ENCODE measurements at places on chromosomes 7 and 10.

- DNase-seq = no peak
Observed at GRCh38 chr7:103918631-103919271, 70.7 kb downstream of the RELN start.

DNA sequence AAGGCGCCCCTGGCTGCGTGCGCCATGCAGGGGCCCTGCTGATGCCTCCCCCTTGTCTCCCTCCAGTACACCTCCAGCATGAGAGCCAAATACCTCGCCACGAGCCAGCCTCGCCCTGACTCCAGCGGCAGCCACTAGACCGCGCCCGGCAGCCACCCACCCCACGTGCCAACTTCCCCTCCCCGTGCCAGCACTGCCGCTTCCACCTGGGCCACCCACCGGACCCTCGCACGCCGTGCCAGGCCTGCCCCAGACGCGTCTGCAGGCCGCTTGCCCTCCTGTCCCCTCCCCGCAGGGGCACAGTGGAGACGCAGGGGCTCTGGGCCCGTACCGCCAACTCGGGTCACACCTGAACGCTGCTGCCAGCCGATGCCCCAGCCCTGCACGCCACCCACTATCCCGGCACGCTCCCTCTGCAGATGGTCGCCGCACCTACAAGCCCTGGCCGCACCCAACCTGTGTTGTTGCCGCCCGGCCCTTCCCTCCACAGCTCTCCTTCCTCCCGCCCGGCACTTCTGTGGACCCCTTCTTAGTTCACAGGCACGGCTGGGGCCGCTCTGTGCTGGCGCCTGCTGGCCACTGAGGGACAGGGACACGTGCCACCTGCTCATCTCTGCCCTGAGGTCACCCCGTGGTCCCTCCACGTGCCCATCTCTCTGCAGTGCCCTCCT, 26.3 kb upstream of the AMZ1 start:
- DNase-seq = no peak

DNA sequence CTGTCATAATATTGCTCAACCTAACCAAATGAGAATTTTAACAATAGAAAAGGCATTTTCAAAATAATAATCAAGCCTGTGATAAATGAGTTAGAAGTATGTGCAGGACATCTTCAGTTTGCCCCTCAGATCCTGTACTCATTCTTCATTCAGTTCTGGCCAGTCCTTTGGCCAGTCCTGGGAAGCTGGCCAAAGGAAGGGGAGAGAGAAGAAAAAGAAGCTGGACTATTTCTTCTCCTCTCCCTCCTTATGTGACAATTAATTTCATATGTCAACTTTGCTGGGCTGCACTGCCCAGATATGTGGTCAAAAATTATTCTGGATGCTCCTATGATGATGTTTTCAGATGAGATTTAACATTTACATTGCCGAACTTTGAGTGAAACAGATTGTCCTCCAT, 31.6 kb upstream of the ITGB8 start:
- DNase-seq = no peak

GRCh38 chr10:98217801-98218200, 50.2 kb downstream of the LOXL4 start:
- DNase-seq = no peak

DNA sequence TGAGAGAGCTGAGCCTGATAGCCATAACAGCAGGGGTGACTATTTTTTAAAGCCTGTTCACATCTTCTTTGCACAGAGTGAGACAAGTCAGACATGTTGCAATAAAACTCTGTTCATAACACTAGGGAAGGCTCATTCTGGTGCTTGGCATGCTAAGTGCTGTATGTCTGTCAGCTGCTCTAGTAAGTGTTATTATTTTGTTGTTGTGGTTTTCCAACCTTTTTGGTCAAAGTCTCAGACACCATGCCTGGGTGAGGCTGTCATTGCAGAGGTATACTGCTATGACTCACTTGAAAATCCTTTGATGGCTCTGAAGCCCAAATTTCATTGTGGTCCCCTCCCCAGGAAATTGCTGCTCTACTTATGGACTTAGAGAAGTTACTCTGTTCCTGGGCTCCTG, 129.7 kb downstream of the ADRA2A start:
- peak; percentile 12 for DNase-seq

DNA sequence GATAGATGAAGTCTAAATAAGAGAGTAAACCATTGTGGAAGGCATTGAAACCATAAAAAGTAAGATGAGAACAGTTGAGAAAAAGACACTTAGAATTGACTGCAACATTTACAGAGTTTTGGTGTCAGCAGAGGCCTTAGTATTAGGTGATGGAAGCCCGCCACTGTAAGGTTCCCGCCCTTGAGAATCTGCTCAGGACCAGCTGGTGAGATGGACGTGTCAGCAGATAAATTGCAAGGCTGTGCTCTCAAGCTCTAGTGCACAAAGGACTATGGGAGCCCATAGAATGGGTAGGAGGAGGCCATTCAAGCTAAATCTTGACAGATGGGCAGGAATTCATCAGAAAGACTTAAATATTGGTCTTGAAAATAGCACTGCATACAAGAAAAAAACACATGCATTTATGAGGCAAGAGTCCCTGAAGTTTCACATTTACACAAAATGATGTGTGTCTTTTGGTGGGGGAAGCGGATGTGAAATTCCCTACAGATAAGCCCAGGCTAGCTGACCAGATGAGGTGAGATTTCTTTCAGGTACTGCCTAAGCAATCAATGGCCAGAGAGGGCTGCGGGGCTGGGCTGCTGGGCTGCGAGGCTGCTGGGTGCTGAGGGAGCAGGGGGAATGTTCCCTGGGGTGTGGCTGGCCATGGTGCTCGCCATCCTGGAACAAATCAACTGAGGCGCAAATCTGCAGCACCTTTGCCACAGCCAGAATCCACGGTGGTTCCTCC, 42.5 kb downstream of the SYPL1 start:
- DNase-seq = no peak

DNA sequence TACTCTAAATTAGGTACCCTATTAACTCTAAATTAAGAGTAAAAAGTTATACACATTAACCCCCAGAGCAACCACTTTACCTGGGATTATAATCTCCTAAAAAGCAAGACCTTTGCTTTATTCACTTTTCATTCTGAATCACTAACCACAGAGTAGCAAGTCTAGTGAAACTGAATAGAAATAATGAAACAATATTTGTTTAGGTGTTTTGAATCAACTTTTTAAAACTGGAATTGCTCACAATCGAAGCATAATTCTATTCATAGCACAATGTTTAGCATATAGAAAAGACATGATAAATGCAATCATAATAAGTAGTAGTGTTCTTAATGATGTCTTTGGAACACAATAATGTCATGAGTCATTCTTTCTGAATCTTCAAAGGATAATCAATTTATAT, 37.0 kb upstream of the CASD1 start:
- DNase-seq = no peak

DNA sequence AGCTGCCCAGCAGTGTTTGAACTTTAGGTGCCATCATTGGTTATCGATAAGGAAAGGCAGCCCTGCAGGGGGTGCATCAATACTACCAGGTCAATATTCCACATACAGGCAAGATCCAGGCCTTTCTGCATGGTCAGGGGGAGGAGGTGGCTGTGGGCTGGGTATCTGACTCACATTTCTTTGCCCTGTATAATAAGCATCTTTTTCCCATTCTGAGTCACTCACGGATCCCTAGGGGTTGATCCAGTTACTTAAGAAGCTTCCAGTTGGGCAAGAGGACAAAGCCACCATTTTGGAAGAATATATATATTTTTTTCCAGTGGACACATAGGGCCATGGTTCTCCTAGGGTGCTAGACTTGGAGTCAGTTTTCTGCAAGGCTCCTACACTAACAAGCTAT, 114.2 kb upstream of the HABP2 start:
- DNase-seq = peak; percentile 85

DNA sequence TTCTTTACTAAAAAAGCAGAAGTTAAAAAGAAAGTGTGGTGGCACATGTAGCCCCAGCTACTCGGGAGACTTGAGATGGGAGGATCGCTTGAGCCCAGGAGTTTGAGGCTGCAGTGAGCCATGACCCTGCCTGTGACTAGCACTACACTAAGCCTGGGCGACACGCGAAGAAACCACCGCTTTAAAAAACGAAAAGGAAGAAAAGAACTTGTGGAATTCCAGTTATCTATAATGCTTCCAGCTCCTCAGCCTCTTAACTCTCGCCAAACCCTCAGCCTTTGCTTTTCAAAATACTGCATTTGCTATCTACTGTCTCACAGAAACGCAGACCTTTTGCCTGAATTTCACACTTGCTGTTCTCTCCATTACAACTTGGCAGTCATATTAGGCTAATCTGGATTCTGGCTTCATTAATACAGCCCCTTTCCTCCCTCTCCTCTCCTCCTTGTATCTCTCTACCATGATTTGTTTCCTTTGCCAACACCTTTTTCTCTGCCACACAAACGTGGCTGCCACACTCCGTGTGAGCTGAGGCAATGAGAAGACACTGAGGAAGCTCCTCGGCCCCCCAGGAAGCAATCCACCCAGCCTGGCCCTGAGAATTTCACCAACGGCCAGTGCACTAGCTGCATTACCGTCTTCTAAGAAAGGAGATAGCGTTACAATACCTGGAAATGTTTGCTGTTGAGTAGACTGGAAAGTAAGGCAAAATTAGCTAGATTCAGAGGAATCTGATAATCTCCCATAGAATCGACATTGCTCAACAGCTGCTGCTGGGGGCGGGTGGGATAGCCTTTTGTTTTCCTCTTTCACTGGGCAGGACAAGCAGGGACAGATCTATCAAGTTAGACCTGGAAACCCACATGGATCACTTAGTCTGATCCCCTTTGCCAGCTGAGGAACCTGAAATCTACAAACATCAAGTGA, 37.2 kb downstream of the CALML5 start:
- no peak for DNase-seq

- no peak for DNase-seq
Observed at GRCh38 chr10:72050873-72051272, 37.5 kb downstream of the SPOCK2 start.

DNA sequence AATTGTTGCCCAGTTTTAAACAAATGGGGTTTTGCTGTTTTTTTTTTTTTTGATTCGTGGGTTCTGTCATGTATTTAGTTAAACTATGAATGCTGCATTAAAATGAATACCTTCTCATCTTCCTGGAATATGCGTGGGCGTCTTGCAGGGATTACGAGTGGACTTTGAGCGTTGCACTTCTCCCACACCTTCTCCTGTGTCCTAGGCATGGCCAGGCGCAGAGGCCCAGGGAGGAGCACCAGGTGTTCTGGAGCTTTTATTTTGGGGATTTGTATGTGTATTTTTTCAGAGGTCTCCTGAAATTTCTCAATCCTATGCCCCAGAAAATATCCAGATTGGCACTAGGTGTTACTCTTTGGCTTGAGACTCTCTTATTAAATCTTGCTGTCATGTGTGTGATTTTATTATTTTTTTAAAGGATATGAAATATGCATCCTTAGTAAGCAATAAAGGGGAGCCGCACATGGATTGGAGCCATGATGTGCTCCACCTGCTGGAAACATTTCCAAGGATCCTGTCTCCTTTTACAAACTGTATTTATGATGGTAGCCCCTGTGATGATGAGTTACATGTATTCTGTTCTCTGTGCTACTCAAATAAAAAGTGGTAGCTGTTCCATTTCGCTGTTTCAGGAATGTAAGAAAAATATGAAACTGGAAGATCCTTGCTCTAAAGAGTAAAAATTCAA, 482.2 kb upstream of the KLF6 start:
- no peak for DNase-seq

DNA sequence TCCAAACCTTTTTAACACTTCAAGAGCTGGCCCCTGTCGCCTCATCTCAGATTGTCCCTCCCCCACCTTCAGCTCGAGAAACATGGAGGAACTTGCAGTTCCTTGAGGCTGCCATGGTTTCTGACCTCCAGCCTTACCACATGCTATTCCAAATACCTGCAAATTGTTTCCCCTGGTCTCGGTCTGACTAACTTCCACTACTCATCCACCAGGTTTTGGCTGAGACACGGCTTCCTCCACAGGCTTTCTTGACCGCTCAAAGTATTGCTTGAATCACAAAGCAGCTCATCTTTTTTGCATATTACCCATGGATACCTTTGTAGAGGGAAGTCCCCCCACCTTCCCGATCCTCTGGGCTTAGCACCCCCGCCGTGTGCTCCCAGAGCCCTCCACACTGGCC, 5.2 kb upstream of the SAMD8 start:
- DNase-seq = no peak

DNA sequence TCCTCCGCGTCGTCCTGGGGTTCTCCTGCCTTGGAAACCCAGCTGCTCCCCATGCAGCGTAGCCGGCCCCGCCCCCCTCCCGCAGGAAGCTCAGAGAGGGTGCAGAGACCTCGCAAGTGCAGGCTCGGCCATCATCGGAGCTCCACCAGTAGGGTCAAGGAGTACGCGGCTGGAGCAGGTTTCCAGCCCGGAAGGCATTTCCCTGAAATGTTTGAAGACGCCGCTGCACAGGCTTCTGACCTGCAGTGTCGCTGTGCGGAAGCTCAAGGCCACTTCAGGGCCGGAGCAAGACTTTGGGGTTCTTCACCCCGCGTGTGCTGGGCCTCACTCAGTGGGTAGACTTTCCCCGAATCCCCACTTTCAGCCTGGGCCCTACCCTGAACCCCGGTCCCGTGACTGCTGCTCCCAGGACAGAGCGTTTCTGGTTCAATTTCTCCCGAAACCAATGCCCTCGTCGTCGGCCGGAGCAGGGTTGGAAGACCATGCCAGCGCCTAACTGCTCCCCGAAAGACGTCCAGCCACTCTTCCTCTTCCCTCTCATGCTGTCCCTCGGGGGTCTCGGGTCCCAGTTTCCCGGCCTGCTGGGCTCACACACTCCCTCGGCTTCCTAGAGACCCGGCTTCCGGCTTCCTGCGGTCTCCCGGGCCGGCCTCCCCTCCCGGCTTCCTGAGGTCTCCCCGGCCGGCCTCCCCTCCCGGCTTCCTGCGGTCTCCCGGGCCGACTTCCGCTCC, 52.1 kb downstream of the INSIG1 start:
- DNase-seq = no peak

DNA sequence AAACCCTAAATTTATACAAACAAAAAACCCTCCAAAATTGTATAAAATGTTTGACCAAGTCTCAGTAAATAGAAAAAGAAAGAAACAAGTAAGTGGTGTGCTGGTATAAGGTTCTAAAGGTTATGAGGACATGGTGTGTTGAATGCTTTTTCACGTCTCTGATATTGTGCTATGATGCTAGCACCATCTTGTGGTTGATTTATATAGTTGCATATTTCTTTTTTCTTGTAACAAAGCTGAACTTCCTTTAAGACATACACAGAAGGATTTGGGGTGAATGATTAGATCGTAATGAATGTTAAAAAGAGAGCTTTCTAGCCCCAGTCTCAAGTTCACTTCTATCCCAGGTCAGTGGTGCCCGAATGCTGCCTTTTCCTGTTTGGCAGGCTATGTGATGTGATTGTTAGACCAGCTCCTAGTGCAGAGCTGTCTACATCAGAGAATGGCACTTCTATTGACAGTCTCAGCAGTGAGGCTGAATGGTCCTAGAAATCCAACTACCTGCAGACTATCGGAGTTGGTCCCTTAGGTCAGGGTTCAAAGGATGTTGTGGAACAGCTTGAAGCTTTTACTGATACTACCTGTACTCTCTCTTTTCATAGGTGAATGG, 25.0 kb downstream of the VTI1A start:
- DNase-seq = peak; percentile 74

DNA sequence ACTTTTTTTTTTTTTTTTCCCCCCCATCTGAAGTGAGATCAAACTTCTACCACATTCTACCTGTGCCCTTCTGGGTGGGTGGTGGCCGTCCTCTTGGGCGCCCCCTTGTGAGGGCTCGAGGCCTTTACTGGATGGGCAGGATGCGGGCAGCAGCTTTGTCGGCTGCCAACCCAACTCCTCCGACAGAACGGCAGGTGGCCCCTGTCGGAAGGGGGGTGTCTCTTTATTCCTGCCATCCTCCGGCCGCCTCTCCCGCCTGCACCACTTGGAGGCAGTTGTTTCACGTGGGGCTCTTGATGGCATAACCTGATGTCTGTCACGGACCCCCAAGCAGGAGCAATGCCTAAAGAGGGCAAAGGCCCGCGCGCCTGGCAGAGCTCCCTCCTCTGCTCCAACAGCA, 31.0 kb downstream of the AMZ1 start:
- DNase-seq = peak; percentile 30

- no peak for DNase-seq
Observed at GRCh38 chr7:27157702-27158431, 1.4 kb upstream of the HOXA7 start.
